ENCODE measurements at places on chromosomes 7 and 10.

- DNase-seq = no peak
Observed at GRCh38 chr7:130476297-130477150, 15.4 kb upstream of the MEST start.

DNA sequence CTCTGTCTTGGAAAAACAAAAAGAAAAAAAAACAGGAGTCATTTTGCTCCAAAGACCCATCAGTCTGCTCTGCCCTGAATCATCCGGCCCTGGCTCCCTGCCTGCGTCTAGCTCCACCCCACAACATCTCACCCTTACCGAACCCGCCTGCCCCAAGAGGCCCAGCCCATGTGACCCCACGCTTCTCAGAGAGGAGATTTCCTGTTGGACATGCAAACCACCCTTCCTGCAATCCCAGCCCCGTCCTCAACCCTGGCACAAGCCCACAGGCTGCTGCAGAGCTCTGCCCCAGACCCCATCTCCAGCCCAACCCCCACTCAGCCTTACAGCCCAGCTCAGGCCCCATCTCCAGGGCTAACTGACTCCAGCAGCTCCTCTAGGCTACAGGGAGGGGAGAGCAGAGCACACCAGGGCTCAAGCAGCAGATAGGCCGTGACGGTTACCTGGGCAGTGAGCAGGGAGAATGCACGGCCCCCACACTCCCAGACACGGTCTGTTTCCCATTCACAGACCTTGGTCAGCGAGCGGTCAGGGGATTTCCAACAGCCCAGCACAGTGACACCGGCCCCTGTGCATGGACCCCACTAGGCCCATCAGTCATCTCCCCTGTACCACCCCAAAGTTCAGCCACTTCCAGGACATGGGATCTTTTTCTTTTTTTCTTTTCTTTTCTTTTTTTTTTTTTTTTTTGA is 69.9 kb upstream of the GTF2I start:
- DNase-seq = no peak

GRCh38 chr10:86355571-86356038 is 11.0 kb downstream of the GRID1 start:
- DNase-seq = no peak

DNA sequence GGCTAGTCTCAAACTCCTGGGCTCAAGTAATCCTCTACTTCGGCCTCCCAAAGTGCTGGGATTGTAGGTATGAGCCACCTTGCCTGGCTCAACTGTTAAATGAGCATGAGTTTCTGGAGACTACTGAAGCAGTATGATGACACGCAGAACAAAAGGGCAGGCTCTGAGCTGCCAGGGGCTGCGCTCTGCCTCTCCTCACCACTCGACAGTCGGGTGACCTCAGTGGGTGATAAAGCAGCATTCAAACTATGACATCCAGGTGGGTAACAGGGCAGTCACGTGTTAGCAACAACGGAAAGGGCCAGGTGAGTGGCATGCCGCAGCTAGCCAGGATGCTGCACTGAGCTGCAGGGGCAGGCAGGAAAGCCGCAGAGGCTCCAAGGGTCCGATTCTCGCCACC is 71.5 kb downstream of the CYTH3 start:
- DNase-seq = no peak

GRCh38 chr7:2066251-2066919 is 166.4 kb downstream of the MAD1L1 start:
- DNase-seq = no peak

DNA sequence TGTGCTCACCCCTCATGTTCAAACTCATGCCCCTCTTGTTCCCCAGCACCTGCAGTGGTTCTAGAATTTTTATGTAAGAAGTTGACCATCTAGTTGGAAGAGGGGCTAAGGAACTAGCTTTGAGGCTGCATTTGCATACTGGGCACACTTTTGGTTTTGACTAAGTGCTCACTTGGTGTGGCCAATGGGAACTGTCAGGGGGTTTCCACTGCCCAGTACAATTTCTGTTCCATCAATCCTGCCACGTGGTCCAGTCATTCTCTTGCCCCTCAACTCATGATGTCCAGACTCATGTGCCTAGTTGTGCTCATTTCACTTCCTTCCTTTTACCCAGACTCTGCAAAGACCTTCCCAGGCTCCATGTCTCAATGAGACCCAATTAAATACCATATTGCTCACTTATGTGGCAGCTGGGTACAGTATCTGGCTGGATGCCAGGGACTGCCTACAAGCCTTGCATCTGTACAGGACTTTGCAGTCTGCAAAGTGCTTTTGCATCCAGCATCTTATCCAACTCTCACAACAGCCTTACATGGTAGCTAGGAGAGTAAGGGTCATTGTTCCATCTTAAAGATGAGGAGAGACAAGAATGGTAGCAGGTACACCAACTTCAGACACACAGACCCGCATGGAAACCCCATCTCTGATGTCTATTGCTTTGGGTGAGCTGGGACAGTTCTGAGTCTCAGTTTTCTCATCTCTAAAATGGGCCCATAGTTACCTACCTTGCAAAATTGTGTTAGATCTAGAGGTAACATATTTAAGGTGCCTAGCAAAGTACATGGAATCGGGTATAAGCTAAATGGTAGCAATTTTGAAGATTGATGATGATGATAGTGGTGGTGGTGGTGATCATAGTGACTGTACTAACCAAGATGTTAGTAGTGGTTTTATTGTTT is 30.1 kb upstream of the KCNMA1 start:
- DNase-seq = no peak
